8988T (cell line): ENCODE measurements at places on chromosomes 6 and 20.

GRCh38 chr20:19921284-19921793, 95.8 kb upstream of the NAA20 start:
- DNase-seq, result no peak

- no peak for DNase-seq
Measured at GRCh38 chr6:13436399-13437217, 50.8 kb downstream of the GFOD1 start.

GRCh38 chr6:145808239-145808638, 6.4 kb downstream of the FBXO30 start:
- no peak for DNase-seq

- no peak for DNase-seq
Measured at GRCh38 chr6:129764761-129765407, 54.9 kb upstream of the ARHGAP18 start.

DNA sequence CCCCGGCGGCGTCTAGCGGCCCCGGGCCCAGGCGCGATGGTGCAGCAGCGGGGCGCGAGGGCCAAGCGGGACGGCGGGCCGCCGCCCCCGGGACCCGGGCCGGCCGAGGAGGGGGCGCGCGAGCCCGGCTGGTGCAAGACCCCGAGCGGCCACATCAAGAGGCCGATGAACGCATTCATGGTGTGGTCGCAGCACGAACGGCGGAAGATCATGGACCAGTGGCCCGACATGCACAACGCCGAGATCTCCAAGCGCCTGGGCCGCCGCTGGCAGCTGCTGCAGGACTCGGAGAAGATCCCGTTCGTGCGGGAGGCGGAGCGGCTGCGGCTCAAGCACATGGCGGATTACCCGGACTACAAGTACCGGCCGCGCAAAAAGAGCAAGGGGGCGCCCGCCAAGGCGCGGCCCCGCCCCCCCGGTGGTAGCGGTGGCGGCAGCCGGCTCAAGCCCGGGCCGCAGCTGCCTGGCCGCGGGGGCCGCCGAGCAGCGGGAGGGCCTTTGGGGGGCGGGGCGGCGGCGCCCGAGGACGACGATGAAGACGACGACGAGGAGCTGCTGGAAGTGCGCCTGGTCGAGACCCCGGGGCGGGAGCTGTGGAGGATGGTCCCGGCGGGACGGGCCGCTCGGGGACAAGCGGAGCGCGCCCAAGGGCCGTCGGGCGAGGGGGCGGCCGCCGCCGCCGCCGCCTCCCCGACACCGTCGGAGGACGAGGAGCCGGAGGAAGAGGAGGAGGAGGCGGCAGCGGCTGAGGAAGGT, 715 bp downstream of the SOX12 start:
- peak; percentile 50 for DNase-seq

- no peak for DNase-seq
Measured at GRCh38 chr6:26311385-26312095, 53.5 kb upstream of the BTN3A2 start.

GRCh38 chr6:31125586-31126363, 5.5 kb upstream of the CDSN start:
- DNase-seq, result no peak

- no peak for DNase-seq
Measured at GRCh38 chr20:4261333-4262284, 246.3 kb upstream of the RNF24 start.

DNA sequence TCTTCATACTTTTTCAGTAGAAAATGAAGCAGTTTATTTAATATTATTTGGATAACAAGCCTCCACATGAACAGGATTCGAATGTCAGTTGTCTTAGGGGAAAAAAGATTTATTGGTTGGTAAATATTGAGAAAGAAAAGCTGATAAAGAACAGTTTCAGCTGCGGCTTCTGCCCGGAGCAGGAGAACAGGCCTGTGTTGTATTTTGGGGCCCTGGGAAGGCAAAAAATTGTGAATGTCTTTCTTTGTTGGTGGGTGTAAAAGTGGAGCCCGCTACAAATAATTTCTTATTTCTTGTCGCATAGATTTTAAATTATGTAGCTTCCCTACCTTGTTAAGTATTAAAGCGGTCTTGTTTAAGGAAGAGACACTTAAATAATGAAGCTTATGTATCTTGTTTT, 90.5 kb upstream of the PAX1 start:
- no peak for DNase-seq

DNA sequence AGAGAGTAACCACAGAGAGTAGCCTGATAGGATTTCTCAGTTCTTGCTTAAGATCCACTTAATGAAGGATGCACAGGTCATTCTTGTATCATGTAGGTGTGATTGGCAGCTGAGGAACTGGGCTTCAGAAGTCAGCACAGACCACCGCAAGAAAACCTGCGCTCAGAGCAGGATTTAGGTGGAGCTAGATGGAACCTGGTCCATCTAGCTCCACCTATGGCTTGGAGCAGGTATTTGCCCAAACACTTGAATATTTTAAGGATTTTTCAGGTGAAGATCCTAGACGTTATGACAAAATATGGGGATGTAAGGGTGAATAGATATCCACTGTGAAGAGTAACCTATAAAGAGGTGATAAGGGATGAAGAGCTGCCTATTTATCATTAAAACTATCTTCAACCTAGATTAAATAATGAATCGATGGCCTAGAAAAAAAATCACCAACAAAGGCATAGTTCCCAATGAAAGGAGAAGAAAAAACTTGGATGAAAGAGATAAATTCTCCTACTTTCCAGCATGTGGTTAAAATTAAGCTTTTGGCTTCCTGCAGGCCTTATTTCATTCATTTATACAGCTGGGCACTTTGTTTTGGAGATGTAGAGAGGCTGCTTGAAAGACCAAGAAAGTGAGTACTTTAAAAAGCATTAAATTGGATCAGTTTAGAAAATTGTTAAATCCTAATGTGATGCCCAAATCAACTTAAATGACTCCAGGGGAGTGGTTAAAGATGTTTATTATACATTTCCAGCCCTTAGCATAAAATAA, 778.4 kb upstream of the GJE1 start:
- no peak for DNase-seq

DNA sequence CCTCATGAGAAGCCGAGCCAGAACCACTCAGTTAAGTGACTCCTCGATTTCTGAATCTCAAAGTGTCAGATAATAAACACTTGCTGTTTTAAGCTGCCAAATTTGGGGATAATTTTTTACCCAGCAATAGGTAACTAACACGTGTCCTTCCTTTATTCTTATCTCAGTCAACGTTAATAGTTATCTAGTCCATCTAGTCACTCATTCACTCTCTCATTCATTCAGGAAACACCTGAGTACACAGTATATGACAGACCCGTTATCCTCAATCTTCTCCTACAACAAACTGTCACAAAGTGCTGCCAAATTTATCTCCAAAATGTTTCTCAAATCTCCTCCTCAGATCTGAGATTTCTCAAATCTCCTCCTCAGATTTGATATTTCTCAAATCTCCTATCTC, 13.1 kb downstream of the FAM184A start:
- DNase-seq, result no peak

DNA sequence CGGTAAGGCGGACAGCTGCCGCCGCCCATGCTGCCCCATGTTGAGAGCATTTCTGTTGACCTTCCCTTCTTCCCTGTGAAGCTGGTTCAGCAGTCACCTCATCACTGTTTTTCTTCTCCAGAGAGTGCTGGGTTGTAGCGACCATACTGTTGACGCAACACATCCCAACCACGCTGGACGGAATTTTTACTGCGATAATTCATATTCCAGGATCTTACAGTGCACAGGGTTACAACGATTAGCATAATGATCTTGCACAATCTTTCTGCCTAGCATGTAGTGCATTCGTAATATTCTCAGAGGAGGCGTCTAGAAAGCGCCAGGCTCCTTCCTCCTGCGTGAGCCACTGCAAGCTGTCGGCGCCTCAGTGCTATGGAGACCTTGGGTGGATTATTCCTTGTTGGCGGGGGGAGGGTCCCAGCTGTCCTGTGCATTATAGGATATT, 137.0 kb downstream of the MTHFD1L start:
- no peak for DNase-seq
